AG20443 (cell line): ENCODE measurements at places on chromosomes 5 and 9.
A peak's percentile ranks its signal among the peaks of the same experiment; 100 is the strongest.

DNA sequence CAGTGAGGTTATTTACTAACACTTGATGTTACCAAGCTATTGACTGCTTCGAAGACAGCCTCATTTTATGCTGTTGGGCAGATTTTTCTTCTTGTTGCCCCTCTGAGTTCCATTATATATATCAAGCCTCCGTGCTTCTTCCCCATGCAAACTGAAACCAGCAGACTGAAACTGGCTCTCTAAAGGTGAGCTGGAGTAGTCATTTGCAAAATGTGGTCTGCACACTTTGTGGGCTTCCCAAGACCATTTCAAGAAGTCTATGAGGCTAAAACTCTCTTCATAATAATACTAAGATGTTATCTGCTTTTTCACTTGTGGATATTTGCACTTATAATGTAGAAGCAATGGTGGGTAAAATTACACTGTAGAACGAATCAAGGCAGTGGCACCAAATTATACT is 13.9 kb downstream of the SLC36A1 start:
- no peak for DNase-seq

DNA sequence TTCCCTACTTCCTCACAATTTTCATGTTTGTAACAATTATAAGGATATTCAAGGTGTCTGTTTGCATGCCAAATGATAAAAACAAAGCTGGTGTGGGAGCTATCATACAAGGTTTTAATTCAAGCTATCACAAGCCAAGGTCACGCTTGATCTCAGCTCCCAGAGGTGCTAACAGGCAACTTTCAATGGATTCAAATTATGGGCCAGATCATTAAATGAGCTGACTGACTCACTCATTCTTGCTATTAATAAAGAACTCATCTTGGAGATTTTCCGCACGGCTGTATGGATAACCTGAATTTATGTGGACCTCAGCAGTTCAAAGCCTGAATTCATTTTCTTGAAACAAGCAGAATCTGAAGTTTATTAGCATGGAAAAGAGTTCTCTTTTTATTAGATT is 267.3 kb upstream of the CDH6 start:
- no peak for DNase-seq

DNA sequence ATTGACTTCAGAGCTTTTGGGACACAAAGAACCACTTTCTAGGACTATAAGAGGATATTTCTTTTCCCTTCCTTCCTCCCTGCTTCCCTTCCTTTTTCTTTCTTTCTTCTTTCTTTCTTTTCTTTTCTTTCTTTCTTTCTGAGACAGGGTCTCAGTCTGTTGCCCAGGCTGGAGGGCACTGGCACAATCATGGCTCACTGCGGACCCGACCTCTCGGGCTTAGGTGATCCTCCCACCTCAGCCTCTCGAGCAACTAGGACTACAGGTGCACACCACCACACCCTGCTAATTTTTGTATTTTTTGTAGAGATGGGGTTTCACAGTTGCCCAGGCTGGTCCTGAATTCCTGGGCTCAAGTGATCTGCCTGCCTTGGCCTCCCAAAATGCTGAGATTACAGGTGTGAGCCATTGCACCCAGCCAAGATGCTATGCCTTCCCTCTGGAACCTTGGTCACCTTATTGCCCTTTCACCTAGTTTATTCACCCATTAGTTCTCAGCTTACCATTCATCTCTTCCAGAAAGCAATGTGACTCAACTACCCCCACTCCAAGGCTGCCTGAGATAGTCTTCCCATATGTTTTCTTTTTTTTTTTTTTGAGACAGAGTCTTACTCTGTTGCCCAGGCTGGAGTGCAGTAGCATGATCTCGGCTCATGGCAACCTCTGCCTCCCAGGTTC is 10.1 kb downstream of the PLIN2 start:
- no peak for DNase-seq

DNA sequence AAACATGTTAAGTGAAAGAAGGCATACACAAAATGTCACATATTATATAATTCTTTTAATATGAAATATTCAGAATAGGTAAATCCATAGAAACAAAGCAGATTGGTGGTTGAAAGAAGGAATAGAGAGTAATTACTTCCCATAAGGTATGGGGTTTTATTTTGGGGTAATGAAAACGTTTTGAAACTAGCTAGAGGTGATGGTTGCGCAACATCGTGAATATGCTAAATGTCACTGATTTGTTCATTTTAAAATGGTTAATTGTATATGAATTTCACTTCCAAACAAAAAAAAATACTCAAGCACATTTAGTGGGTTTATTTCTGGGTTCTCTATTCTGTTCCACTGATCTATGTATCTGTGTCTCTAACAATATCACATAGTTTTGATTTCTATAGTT is 12.0 kb upstream of the FSTL4 start:
- DNase-seq = no peak

DNA sequence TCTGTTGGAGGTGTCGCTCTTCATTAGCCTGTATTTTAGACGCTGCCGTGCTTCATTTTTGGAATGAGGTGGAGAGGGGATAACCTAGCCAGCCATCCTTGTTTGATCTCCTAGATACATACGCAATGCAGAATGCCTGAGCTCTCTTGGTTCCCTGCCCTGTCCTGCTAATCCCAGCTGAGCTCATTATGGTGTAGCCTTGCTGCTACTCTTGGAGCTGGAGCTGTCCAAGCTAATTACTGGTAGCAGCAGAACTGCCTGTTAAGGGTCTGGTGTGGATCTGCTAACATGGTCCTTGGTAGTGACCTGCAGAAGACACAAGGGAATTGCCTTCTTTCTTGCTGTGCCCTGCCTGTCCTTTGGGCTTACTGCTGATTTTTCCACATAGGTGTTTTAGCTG is 207.9 kb downstream of the CNTLN start:
- no peak for DNase-seq

DNA sequence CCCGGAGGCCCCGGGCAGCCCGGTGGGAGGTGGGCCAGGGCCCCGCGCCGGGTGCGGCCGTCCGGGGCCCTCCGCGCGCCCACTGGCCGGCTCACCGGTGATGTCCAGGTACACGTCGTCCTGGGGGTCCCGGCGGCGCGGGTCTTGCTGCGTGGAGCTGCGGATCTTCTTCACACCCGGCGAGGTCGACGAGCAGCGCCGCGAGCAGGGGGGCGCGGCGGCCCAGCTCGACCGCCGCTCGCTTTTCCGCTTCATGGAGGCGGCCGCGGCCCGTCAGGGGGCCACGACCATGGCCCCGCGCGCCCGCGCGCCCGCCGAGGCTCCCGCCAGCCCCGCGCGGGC is 548 bp downstream of the CDC14B start:
- no peak for DNase-seq

- no peak for DNase-seq
Observed at GRCh38 chr5:74625742-74626241, 14.7 kb downstream of the ENC1 start.

DNA sequence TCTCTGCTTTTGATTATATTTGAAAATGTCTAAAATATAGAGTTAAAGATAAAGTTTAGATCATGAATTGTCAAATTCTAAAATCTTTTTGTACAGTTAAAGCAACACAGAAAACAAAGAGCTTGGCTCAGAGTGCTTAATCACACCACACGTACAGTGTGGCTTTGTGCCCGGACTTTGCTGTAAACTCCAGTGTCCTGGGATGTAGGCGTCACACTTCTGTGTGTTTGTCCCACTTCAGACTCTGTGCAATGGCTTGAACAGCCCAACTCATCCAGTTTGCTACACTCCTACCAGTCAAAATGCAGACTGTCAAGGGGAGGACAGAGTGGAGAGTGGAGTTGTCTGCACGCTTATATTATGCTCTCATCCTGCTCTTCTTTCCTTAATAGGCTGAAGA is 45.3 kb downstream of the SMARCA2 start:
- no peak for DNase-seq

- peak; percentile 27 for DNase-seq
Observed at GRCh38 chr5:118984602-118985001, 3.7 kb downstream of the DTWD2 start.

DNA sequence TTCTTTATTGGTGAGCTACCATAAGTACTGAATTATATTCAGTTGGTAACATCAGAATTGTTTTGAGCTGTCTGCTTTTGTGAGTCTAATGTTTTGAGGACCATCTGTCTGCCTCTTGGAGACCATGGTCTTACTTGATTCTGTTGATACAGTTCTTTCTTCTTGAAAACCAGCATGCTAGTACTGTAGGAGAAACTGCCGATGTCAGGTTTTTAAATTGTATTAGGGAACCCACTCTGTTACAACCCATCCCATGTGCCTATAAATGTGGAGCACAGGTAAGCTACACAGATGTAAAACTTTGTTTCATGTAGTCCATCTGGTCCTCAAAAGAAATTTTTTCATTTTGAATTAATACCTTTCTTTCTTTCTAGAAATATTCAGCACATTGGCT is 103.4 kb upstream of the DMRTA1 start:
- no peak for DNase-seq

DNA sequence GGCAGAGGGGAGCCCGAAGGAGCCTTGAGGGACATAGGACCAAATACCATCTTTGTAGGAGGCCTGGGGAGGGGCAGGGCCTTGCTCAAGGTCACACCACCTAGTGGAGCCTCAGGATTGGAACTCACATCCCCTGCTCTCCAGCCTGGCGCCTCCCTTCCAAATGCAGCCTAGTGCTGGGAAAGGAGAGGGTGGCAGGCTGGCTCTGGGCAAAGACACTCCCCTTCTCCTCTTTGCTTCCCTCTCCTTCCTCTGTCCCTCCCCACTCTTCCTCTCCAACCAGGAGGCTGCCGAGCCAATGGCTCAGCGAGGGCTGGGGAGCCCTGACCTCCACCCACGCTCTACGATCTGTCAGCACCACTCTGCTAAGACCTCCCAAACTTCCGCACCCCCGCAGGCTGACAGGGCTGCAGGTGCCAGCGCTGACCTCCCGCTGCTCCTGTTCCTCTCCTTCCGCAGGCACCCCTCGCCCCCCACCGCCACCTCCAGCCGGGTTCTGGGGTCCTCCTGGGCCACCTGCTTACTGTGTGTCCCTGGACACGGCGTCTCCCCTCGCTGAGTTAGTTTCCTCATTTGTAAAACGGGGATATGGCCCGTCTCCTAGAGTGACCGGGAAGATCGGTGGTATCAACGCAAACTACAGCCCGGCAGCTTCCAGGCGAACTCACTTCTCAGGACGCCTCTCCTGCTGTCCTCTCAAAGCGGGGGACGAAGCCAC is 52.9 kb downstream of the C9orf50 start:
- peak; percentile 62 for DNase-seq

DNA sequence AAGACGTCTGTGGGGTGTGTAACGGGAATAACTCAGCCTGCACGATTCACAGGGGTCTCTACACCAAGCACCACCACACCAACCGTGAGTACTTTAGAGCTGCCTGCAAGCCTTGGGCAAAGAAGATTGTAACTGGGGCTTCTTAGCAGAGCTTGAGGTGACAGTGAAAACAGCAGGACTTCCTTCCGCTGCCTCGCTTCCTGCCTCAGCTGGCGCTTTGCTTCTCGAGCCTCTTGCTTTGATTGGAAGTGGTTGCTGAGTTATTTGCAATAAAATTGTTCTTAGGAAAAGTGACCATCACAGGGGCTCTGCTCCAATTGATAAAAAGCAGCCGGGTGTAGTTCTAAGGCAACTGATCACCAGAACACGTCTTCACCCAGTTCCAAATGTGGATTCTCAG is 99.1 kb downstream of the ADAMTS16 start:
- DNase-seq = no peak
